ENCODE measurements at places on chromosomes 16 and 17.
A peak's percentile ranks its signal among the peaks of the same experiment; 100 is the strongest.

- no peak for DNase-seq
Observed at GRCh38 chr17:30389756-30390300, 11.1 kb downstream of the CPD start.

GRCh38 chr17:34712481-34713195 is 133.3 kb downstream of the TMEM132E start:
- no peak for DNase-seq

DNA sequence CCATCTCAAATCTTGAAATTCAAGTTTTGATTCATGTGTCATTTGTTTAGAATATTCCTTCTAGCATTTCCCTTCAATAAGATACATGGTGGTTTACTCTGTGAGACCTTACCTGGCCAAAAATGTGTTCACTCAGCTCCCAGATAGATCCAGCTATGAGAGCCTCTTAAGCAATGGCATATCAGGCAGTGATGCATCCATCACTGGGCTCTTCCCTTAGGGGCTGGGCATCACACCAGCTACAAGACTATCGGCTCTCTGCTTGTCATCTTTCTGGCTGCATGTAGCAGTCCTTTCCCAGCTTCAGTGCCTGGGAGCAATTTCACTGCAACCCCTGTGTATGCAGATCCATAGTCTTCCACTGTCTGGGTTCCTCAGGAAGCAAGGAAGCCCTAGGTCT is 40.6 kb downstream of the GOSR1 start:
- DNase-seq: no peak

DNA sequence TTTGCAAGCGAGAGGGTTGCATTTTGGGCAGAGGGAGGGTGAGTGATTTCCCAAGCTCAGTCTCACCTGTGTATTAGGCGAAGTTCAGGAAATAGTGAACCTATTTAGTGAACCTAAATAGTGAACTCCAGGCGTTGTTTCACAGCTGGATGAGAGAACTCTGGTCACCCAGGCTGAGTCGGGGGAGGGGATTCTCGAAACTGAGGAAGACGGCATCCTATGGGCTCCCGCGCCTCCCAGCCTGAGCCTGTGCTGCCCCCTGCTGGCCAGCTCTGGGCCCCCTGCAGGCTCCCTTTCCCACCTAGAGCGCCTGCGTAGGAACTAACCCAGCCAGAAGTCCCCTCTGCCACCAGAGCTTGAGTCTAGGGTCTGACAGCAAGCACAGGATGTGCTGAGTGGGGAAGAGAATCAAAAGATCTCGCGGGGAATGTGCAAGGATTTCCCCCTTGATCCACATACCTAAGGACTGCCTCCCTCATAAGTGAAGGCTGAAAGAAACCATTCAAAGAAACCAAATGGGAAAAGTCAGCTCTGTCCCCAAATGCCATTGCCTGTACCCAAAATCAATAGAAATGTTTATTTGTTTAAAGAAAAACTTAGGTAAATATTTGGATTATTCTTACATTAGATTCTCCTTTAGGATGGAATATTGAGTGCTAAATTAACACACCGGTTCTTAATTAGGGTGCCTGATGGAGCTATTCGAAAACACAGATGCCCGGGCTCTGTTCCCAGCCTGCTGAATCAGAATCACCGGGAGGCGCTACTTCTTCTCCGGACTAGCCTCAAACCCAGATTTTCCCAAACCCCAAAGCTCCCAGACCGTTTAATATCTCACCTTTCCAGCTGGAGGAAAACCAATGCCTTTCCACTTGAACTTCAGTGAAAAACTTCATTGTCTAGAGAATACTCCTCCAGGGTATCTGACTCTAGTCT is 14.8 kb upstream of the MARVELD3 start:
- DNase-seq: peak; percentile 64

GRCh38 chr16:71526111-71526631 is at the start of gene CHST4:
Gene CHST4 (plus strand): TSS chr16:71526426. CDS start chr16:71536678, 10,252 bp downstream.
- DNase-seq: no peak

DNA sequence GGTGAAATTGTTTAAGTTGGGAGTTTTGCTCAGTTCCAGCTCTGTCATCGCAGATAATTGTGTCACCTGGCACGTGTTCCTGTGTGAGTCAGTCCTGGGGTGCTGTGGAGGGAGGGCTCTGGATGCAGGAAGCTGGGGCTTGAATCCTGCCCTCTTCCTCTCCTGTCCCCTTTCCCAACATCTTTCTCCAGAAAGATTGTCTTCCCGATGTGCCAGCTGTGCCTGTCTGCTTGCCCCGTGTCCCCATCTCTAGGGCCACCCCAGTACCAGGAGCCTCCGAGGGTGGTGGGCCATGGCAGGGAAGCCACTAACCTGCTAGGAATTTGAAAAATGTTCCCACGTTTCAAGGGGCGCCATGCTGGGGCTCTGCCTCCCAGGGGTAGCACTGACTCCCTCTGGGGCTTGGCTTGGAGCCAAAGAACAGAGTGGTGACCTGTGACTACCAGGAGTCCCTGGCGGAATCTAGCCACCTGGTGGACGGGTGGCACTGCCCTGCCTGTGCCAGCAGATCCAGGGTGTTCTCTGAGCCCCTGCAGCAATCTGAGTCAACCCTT is 198.1 kb downstream of the ENGASE start:
- peak; percentile 10 for DNase-seq

DNA sequence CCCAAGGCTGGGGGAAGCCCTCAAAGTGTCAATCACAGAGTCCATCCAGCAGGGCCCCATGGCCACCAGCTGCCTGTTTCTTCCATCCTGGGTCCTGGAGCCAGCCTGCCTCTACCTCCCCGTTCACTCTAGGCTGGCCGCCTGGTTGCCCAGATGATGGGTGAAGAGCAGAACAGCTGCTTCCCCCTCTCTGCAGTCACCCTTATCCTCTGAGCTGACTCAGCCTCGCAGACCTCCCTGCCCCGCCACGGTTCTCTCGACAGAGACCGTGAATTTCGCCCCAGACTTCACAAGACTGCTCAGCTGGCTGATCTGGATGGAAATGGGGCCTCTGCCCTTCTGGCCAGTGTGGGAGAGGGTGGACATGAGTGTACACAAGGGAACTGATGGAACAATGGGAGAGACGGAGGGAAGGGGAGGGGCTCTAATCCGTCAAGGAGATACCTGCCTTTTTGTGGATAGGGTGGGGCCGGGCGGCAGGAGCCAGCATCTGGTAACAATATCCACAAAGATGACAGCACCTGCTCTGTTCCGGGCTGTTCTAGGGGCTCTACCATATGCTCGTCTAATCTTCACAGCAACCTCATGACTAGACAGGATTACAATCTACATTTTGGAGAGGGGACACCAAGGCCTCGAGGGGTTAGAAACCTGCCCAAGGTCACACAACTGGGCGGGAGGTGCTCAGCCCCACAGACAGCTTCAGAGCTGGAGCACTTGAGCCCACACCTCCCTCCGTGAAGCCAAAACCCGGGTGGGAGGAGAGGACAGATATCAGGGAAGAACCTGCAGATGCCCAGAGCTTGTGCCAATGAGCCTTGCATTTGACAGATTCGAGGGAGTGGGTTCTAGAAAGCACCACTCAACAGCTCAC is 136.0 kb downstream of the SDK2 start:
- no peak for DNase-seq

GRCh38 chr17:4900231-4901107 is 1.1 kb downstream of the C17orf107 start:
- no peak for DNase-seq

DNA sequence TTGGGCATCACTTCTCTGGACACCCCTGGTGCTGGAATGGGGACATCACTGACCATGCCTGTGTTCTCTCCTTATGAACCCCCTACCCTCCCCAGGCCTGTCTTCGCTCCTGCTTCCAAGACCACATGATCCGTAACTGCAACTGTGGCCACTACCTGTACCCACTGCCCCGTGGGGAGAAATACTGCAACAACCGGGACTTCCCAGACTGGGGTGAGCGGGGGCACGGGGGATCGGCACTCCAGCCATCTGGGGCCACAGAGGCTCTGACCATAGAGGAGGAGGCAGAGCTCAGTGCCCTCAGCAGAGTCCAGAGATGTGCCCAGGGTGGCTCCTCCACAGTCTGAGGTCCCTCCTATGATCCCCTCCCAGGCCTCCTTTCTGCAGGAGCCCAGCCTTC is 73.5 kb downstream of the SCNN1B start:
- DNase-seq: no peak

- DNase-seq: no peak
Observed at GRCh38 chr17:12099412-12099811, 78.7 kb downstream of the MAP2K4 start.

DNA sequence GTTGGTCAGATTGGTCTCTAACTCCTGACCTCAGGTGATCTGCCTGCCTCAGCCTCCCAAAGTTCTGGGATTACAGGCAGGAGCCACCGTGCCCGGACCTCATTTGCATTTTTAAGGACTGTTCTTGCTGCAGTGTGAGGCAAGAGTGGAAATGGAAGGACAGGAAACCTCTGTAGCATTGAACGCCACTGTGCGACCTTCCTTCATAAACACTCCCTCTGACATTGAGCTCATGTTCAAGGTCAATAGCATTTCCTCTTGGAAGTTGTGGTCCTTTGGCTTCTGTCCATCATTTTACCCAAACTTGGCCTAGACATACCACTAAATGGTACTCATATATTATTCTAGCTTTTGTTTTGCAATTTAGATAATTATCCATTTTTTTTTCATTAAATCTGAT is 32.8 kb upstream of the ABCA8 start:
- no peak for DNase-seq

- no peak for DNase-seq
Observed at GRCh38 chr16:31700530-31701388, 172.8 kb upstream of the ZNF267 start.

DNA sequence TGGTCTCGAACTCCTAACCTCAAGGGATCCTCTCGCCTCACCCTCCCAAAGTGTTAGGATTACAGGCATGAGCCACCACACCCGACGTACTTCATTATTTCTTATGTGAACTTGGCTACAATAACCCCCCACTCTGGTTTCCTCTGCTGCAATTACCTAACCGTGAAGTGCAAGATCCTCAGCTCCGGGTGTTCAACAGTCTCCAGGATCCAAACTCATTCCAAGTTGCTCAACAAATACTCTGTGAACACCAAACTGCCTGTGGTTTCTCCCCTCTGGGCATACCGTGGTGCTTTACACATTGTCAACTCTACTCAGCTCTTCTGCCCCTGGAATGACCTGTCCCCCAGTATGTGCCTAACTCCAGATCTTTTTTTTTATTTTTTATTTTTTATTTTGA is 6.8 kb upstream of the SULT1A1 start:
- no peak for DNase-seq

DNA sequence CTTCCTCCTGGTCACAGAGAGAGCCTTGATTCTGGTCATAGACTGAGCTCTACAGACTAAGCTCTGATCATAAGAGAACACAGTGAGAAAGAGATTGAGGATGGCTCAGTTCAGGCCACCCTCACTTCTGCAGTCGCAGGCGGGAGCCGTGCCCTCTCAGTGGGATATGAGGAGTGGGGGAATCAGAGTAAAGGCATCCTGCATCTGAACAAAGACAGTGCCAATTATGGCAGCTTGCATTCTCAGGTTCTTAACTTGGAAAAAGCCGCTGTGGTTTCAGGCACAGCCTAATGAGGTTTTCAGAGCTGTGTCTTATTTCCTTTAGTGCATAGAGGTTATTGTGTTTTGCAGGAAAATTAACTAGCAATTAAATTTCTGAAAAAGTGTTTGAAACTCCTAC is 134.4 kb upstream of the NLRP1 start:
- no peak for DNase-seq

DNA sequence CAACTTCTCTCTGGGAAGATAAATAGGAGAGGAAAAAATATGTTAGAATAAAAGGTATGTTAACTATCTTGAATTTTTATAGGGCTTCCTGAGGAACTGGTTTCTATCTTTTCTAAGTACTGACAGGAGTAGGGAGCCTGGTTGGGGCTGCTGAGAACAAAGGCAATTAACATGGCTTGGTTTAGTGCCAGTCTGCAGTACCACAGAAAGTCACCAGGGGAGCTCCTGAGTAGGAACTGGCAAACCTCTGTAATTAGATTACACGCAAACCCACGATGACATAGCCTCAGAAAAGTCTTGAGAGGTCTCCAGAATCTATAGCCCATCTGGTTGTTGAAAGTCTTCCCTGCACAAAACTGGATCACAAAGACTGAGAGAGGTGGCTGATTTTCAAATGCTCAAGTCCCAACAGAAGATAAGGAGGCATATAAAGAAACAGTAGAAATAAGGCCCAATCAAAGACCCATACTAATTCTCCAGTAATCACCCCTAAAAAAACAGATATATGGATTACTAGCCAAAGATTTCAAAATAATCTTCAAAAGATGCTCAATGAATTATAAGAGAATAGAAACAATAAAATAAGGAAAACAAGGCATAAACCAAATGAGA is 11.7 kb upstream of the CNTNAP4 start:
- DNase-seq: peak; percentile 15

DNA sequence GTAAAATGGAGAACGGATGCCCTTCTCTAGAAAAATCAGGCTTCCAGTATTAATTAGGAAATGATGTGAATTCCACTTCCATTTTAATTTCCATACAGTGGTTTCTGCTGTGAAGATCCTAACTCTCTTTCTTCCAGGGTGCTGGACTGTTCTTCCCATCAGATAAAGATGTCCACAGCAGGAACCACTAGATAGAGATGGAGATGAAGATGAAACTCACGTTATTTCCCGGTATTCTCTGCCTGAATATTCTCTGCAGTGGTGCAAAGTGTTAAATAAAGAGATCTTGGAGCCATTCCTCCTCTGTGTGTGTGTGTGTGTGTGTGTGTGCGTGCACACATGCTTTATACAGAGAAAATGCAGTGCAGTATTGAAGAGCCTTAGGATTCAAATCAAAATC is 727.5 kb downstream of the KCNJ2 start:
- DNase-seq: no peak

DNA sequence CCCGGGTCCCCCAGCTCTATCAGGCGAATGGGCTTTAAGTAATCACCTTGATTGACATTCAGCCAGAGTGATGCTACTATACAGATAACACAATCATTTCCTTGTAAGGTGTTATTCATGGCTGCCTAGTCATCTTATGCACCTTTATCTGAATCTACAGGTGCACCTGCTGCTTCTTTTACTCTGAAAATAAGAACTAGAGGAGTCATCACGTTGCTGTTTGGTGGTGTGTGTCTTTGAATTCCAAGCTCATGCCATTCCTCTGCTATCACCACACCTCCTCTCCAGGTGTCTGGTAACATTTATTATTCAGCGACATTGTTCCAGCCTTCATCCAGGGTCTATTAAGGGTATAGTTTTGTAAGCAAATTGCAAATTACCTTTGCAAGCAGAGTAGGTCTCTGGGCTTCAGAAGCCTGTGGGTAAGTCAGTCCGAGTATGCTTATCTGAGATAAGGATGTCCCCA is 51.9 kb downstream of the NOS2 start:
- no peak for DNase-seq

DNA sequence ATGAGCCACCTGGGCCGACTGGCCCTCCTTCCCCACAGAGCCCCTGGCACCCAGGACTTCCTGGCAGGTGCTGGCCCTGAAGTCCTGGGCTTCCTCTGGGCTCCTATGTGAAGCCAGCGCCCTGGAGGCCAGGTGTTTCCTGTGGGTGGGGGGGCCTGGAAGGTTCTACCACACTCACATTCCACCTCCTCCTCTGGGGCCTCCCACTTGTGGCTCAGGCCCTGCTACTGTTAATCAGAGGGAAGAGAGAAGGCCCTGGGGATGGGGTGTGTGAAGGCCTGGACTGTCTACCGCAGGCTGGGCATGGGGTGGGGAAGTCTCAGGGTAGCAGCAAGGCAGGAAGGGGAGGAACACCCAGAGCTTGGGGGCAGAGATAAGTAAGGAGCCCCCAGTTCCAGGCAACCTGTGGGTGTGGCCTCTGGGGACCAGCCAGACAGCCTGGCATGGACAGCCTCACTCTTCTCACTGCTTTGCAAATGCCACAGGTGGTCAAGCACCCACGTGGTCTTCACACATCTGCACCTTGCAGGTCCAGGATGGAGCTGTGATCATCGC is 111.9 kb upstream of the TNRC6C start:
- no peak for DNase-seq

GRCh38 chr17:59423137-59423724 is 91.8 kb downstream of the YPEL2 start:
- no peak for DNase-seq
